ENCODE measurements at places on chromosomes 2 and 18. TPM values are rescaled to one million over a fixed set of nuclear protein-coding genes. Genes with fewer than 3 reads are reported as not detected.

REG1A gene
- not detected for polyA plus RNA-seq

ASXL2 gene
- polyA plus RNA-seq: 12.5 TPM

DCC gene
- polyA plus RNA-seq: 0.67 TPM

AOX1 gene
- polyA plus RNA-seq: 7.9 TPM

IL36RN gene
- polyA plus RNA-seq: not detected

PRKAG3 gene
- polyA plus RNA-seq: not detected

FOXI3 gene
- polyA plus RNA-seq: not detected

ATOH8 gene
- polyA plus RNA-seq: 3.9 TPM
